ENCODE measurements at places on chromosomes 13 and 19.

DNA sequence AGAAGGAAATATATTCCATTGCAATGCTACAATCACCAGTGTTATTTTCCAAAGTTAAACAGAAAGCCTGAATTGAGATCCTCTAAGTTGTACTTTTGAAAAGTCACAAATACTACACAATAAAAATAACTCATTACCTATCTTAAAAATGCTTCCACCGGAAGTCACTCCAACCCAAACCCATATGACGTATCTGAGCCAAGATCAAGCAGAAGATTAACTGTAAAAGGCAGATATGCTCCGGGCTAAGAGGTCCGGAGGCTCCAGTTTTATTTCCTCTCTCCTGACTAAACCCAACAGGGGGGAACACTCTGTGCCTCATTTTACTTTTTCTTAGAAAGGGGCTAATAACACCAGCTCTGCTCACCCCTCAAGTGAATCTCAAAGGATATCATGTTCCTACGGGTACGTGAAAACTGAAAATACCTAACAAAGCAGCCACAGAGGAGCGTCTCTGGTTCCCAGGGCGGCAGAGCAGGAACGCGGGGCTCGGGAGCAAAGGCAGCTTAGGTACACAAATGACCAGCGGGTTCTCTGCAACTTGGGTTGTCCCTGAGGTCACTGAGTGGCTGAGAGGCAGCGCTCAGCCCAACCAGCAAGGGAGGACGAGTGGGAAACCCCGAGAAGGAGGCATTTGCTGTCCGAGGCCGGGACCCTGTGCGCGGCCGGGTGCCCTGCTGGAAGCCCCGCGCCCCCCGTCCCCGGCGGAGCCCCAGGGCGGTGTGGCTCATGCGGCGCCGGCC, 750 bp downstream of the RAB20 start:
- DNase-seq: no peak

- DNase-seq: peak; percentile 86
Measured at GRCh38 chr19:44050740-44051649, 841 bp upstream of the ZNF223 start.

DNA sequence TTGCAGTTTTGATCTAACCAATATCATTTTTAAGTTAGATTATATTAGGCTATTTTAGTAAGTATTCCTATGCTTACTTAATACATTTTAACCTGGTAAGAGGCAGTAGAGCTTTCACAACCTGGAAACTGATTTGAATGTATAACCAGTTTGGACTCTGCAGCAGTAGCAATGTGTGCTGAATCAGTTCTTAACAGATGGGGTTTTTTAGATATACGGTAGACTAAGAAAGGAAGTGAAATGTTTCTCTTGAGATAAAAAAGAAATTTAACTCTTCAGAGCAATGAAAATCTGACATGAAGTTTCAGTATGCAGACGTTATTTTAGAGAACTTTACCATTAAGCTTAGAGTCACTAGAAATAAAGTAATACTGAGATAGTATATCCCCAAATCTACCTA, 2.7 kb downstream of the NBEA start:
- DNase-seq: no peak

- no peak for DNase-seq
Measured at GRCh38 chr19:51194527-51195315, 30.2 kb upstream of the CD33 start.

GRCh38 chr19:30388327-30388726, 16.1 kb downstream of the ZNF536 start:
- DNase-seq: no peak

All from NCI-H2081 (cell line).